Gastrocnemius medialis (tissue), 4 donors: ENCODE measurements at places on chromosomes 3 and 15. TPM values are rescaled to one million over a fixed set of nuclear protein-coding genes. Genes with fewer than 3 reads are reported as not detected.

- no peak for DNase-seq
These were observed 52.0 kb upstream of the DLG1 start for GRCh38 chr3:197350446-197350845.

ZBTB47 gene
- total RNA-seq = 256 TPM

- DNase-seq = no peak
These were observed 229.9 kb downstream of the CHST2 start for GRCh38 chr3:143349455-143349854.

DNA sequence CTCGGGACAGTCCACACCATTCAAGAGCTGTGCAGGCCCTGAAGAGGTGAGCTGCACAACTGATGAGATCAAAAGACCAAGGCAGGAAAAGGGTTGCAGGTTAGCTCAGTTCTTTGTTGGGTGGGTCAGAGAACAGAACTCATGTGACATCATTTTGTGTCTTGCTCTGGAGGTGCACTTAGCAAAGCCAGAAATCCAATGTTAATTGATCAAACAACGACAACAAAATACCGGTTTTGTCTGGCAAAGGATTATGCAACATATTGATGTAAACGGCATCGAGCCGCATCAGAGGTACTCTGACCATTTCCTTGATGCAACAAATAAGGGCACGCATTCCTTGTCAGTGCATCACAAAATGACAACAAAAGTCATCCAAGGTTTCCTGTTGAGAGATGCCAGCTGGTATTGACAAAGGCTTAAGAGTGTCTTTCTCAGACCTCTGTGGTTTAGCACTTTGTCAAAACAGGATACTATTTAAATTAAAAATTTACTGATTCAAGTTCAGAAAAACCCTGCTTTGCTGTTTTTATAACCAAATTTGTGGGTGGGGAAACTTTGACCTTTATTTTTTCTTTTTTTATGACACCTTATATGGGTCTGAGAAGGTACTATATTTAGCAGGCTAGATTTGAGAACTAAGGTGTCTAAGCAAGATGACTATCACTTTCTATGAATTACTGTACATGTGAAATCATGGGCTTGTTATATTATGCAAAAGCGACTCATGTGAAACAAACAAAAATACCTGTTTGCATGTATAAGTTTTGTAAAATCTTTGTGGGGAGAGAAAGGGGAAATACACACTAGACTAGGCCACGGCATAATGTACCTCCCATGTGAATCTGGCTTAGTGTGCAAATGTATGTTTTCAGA, 496.1 kb downstream of the FOXP1 start:
- no peak for DNase-seq

LMAN1L gene
- total RNA-seq = not detected

DNA sequence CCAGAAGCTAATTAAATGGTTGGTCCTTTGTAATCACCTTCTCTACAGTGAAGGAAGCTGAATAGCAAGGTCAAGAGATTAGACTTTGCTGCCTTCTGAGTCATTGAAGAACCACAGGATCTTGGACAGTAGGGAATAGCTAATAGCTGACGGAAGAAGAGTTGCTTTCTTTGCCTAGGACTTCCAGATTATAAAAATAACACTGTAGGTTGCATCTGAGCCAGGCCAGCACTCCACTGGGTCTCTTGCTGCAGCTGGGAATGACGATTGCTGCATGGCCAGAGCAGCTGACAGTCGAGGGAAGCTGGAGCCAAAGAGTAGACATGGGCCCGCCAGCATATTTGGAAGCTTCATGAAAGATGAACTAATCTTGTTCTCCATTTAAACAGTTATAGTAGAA, 81.5 kb upstream of the KCNMB2 start:
- DNase-seq = peak; percentile 61

DNA sequence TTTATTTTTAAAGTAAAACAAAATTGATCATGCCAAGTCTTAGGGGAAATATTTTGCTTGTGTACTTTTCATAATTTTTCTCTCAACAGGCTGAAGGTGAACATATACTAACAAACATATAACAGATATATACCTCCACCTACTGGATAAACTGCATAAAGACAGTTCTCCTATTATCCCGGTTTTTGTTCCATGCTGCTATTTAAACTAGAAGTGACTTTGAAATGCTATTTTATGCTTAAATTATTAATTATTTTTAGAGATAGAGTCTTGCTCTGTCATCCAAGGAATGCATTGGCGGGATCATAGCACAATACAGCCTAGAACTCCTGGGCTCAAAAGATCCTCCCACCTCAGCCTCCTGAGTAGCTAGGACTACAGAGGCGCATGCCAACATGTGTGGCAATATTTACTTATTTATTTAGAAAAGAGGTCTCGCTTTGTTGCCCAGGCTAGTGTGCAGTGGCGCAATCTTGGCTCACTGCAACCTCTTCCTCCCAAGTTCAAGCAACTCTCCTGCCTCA, 49.8 kb downstream of the ST3GAL6 start:
- DNase-seq = no peak

WDR93 gene
- total RNA-seq = not detected

C3orf85 gene
- total RNA-seq = not detected

- no peak for DNase-seq
These were observed 5.9 kb downstream of the CYP19A1 start for GRCh38 chr15:51332206-51333147.

LRTM1 gene
- total RNA-seq = not detected

BOC gene
- total RNA-seq = 5.2 TPM

DNA sequence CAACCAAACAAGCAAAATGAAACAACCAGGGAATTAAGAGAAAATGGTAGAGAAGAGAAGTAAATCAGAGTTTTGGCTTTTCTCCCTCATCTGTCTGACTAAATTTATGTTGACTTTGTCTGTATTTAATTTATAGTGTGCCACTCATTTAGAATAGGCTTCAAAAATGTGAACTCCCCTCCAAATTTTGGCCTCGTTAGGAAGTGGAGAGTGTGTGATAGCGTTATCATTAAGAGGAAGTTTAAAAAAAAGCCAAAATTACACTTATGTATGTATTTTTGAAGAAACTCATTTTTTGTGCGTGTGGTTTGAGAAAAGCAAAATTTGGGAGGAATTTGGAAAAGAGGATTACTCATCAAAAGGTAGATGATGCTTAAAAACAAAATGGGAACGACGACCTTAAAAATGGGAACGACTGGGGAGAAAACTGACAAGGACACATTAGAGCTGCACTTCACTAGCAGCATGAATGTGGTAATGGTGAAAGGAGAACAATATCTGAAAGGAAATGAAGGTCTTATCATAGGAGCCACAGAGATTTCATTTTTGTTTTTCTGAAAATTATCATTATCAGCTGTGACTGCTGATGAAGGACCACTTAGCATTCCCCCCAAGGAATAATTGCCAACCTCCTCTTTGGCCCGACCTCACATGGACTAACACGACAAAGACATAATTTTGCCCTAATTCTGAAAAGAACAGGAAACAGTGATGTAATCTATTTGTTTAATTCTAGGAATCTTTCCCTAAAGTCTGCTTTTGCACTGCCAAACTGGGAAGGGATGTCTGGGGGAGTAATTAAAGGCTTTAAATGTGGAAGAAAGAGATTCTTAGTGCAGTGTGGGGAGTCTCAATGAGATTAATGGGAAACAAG, 163.2 kb upstream of the P2RY1 start:
- DNase-seq = no peak

- no peak for DNase-seq
These were observed 1.4 kb downstream of the NDUFB4 start for GRCh38 chr3:120597445-120598049.

NKTR gene
- 10.0 TPM for total RNA-seq

ANKRD34C gene
- not detected for total RNA-seq

- no peak for DNase-seq
These were observed 180.9 kb upstream of the ROPN1 start for GRCh38 chr3:124172816-124173215.

DNA sequence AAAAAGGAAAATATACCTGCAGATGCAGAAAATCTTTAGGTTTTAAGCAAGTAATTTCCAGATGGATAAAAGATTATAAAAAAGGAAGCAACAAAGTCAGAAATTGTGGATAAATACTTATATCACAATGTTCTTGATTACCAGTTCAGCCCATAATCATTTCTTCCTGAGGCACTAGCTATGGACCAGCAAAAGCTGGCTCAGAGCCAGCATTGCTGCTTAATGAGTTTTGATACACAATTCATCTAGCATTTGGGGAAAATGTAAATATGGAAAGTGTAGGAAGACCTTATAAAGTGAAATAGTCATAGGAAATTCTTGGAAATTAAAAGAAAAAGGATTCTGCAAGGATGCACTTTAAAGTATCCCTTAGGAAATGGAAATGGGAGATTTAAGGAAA, 168.3 kb upstream of the GBE1 start:
- DNase-seq = no peak

- DNase-seq = no peak
These were observed 67.0 kb downstream of the IL12A start for GRCh38 chr3:160055659-160056058.
